Activated CD4-positive, alpha-beta T cell treated with anti-CD3 and anti-CD28 coated beads for 36 hours (primary cell): ENCODE measurements at places on chromosomes 12 and 14.

DNA sequence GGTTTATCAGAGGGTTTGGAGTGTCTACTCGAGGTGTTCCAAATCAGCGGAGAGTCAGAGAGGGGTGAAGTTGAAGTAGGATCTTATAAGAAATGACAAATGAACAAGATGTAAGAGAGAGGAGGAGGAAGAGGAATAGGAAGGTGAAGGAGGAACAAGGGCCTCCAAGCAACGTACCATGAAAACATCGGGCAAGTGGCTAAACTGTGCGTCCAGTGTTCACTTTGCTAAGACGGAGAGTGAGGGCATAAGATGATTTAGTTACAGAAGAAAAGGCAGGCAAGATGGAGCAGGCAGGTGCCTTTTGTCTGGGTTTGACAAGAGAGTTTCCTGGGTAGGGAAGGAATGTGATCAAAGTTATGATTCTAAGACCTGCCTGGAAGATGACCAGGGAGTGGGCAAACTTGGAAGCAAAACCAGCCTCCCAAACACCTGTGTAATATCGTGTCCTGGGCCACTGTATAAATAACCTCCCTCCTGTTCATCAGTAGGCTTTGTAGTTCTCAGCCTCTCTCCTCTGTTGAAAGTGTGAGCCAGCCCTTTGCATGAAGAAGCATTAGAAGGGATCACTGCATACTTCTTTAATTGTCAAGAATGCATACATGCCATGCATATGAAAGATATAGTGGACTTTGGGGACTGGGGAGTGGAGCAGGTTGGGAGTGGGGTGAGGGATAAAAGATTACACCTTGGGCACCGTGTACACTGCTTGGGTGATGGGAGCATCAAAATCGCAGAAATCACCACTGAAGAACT lies 111.4 kb downstream of the ZFP36L1 start:
- DNase-seq: no peak

DNA sequence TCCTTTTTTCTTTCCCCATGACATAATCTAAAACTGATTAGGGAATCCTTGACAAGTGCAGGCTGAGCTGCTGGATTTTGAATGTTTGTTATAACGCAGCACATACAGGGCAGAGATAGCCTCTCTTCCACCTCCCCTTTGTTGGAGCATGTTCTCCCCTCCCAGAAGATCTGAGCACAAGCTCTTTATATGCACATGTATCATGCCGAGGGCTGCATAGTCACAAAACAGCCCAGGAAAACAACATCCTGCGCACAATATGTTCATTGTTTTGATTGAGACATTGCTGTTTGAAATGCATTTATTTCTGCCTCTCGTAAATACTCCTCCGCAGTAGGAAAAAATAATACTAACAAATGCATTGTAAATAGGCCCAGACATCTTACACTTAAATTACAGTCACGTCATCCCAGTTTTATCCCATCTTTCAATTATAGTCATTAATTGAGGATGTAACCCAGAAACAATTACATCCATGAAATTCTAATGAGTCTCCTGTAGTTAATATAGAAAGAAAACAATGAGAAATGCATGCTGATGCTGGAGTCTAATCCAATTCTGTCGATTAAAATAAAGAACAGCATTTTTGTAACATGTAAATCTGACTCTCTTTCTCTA lies 401.8 kb downstream of the BTG1 start:
- no peak for DNase-seq

- DNase-seq: no peak
Measured at GRCh38 chr12:131915823-131916222, 13.3 kb upstream of the PUS1 start.

DNA sequence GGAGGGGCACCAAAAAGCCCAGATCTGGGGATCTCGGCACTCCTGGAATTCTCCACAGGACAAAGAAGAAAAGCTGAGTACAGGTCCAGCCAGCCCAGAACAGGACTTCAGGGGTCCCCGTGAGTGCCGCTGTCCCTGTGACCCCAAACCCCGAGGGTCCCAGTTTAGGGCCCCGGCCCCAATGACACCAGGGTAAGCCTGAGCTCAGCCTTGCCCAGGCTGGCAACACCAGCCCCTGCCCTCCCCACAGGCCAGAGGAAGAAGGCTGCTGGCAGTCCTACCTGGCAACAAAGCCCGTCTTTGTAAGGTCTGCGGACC lies 1.8 kb downstream of the CDK2AP1 start:
- no peak for DNase-seq

- no peak for DNase-seq
Measured at GRCh38 chr12:121858662-121859572, at the start of gene HPD. TSS of gene HPD (minus strand) at chr12:121858859. CDS start at chr12:121858823, 36 bp downstream.

DNA sequence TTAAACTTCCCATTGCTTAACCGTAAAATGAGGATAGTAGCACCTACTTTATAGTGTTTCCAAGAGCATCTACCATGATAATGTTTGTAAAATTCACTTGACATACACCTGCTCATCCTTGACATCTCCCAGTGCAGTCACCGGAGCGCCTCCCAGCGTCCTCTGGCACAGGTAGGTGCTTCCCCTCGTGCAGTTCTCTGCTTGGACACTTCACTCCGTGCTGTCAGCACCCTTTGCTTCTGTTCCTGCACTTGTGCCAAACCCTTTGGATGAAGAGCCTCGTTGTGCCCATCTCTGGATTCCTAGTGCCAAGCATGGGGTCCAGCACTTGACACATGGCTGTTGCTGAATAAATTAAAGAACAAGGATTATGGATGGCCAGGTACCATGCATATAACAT lies 28.3 kb downstream of the ETV6 start:
- no peak for DNase-seq
